ENCODE measurements at places on chromosomes 16 and 17.

DNA sequence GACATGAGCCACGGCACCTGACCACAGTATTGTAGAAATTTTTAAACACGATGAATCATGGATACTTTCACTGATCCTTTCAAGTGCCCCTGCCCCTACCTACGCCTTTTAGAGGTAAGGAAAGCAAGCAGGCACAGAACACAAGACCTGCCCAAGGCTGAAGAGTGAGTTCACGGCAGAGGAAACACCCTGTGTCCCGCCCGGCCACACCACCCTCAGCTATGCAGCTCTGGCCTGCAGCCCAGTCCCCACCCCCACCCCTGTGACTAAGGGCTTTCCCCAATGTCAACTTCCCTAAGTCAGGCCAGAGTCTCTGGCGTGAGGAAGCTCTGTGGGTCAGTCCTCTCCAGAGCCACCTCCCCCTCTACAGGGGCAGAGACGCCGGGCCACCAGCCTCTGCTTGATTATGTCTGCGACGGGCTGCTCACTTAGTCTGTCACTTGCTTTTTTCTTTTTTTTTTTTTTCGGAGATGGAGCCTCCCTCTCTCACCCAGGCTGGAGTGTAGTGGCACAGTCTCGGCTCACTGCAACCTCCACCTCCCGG is 8.4 kb downstream of the SLC16A5 start:
- peak; percentile 50 for DNase-seq

DNA sequence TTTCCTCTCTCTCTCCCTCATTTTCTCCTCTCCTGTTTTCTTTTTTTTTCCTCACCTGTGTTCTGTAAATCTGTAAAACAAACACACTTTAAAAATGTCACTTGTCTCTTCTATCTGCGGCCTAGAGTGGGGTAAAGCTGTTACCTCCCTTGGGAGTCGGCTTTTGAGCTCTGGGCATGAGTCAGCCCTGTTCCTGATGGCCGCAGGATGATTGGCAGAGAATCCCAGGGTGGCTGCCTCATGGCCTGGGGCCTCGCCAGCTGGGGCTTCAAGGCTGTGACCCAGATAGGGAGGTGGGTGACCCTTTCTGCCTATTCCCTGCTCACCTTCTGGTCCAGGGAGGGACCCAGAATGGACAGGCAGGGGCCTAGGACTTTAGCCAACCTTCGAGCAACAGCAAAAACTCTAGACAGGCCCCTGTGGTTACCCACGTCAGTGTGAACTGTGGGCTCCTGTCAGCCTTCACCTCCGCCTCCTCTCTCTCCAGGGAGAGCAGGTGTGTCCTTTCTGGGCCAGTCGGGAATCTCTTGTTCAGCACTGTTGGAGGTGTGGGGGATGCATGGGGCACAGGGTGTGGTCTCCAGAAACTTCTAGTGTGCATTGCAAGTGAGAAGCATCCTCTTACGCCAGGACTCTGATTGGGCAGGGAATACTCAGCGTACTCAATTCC is 87.4 kb downstream of the RAP1GAP2 start:
- peak; percentile 17 for DNase-seq

GRCh38 chr17:75135946-75136345 is 4.4 kb upstream of the NT5C start:
- DNase-seq = no peak

DNA sequence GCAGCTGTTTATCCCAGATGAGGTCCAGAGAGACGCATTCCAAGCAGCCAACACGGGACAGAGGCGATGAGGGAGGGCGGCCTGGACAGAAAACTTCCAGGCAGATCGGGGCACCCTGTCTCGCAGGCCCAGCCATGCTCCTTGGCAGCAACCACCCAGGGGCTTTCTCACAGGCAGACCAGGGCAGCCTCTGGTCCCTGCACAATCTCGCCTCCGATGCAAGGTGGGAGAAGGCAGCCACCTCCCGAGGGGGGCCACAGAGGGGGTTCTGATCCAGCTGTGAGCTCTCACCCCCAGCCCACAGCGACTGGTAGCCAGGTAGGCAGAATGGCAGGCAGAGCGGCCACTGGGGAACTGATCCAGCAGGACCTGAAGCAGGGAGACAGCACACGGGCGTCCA is 48.7 kb downstream of the LMF1 start:
- no peak for DNase-seq

Data from astrocyte of the spinal cord (primary cell).